ENCODE measurements at places on chromosomes 16 and 17.

DNA sequence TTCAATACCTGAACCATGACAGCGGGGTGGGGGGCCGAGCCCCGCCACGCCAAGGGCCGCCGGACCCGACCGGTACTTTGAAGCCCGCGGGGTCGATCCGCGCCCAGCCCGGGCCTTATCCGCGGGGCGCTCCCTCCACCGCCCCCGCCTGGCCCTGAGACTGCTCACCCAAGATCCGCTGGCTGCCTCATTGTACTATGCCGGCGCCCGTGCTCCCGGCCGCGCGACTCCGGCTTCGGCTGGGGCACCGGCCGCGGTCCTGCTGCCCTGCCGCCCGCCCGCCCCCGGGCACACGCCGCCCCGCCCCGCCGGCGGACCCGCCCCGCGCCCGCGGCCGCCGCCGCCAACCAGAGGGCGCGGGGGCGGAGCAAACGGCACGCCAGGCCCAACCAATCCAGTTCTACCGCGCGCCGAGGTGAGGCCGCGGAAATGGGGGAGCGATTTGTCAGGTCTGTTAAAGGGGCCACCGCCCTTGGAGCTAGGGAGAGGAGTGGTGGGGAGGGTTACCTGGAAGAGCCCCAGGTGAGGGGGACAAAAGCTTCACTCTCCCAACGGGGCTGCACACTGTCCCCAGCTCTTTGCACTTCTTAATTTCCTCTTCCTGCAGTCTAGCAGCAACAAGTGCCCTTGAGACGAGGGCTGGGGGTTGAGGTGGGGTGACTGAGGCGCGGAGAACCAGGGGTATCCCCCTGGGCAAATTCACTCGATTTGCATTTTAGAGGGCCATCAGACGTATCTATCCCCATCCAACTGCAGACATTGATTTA, at the start of gene TEX2:
Gene TEX2 (minus strand): TSS at position 261 of the 767 bp plus-strand sequence. CDS start 49,043 bp downstream, outside the sequence.
- DNase-seq, result peak; percentile 90

- DNase-seq, result peak; percentile 63
Measured at GRCh38 chr16:49596648-49597291, 223.2 kb downstream of the C16orf78 start.

GRCh38 chr17:20266806-20267458, 200.4 kb downstream of the LGALS9B start:
- no peak for DNase-seq

- DNase-seq, result no peak
Measured at GRCh38 chr16:3328643-3329042, 23.3 kb downstream of the ZNF75A start.

- no peak for DNase-seq
Measured at GRCh38 chr17:49969795-49970389, 902 bp downstream of the DLX4 start.

DNA sequence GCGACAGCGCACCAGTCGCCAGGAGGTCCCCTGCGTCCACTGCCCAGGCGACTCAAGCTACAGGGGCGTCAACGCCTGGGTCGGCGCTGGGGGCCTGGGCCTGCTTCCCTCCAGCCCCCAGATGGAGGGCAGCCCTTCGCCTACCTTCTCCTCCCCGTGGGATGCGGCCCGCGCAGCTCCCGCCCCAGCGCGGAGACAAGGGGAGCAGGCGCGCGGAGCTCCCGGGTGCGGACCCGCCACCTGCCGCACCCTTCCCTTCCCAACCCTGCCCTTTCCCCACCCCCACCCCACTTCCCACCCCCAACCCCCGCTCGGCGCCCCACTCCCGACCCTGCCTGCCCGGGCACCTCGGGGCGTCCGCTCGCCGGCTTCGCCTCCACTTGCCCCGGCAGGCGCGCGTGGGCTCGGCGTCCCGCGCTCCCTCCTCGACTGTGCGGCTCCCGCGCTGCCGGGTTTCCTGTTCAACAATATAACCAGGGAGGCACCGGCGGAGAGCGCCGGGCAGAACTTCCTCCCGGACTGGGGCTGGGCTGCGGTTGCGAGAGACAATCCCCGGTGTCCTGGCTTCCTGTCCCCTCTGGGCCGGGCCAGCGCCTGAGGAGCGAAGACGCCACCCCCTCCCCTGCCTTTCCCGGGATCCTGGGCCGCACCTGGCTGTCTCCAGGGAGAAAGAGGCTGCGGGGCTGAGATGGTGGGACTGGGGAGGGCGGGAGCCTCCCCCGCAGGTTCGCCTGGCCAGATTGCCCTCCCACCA, at the start of gene ARHGAP27:
Gene ARHGAP27 (minus strand): TSS at position 466 of the 754 bp plus-strand sequence. CDS start 2,591 bp downstream, outside the sequence.
- no peak for DNase-seq

- no peak for DNase-seq
Measured at GRCh38 chr16:55773859-55774549, 58.9 kb downstream of the CES1 start.

DNA sequence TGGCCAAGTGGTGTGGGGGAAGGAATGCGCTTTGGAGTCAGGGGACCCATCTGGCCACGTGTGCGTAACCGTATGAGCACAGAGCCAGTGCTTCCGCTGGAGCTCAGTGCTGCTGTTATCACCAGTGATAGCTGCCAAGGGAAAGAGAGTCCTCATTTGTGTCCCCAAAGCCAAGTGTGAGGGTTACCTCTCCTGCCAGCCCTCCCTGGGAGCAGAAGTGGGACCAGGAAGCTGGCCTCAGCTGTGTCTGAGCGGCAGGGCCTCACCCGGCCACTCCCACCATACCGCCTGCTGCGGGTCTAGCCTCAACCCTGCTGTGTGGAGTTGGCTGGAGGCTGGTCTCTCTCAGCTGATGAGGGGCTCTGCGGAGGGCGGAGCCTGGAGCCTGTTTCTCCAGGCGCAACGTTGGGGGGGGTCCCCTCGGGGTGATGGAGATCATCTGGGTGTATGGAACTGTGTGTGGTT, 44.5 kb downstream of the MEAK7 start:
- DNase-seq, result no peak

DNA sequence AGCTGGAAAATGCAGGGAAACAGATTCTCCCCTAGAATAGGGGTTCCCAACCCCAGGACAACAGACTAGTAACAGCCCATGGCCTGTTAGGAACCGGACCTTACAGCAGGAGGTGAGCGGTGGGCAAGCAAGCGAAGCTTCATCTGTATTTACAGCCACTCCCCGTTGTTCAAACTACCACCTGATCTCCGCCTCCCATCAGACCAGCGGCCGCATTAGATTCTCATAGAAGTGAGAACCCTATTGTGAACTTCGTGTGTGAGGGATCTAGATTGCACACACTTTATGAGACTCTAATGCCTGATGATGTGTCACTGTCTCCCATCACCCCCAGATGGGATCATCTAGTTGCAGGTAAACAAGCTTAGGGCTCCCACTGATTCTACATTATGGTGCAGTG, 3.5 kb downstream of the CD300LB start:
- DNase-seq, result no peak

GRCh38 chr17:64073771-64074703, 53.6 kb upstream of the ICAM2 start:
- no peak for DNase-seq

Data from BE2C (cell line).